Right renal cortex interstitium (tissue), 3 donors: ENCODE measurements at places on chromosomes 1 and 21. TPM values are rescaled to one million over a fixed set of nuclear protein-coding genes. Genes with fewer than 3 reads are reported as not detected.

CFHR3 gene
- 0.28 TPM for polyA plus RNA-seq

DNA sequence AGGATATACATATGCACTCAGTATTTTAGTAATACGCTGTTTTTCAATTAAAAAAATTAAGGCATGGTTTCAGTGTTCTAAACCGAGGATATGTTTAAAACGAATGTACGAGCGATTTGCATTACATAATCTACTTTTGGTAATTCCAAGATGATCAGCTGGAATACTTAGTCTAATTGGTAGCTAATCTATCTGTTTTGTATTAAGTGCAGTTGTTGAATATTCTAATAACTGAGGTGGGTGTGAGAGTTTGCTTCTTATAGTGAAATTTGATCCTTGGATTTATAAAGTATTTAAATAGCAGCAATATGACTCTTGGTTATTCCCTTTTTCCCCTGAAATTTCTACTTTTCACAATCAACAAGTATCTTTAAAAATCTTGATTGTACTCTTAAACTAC, 1.3 kb downstream of the RNF2 start:
- DNase-seq: no peak

KCNE2 gene
- polyA plus RNA-seq: 0.87 TPM

- no peak for DNase-seq
These were observed 29.6 kb downstream of the MATN1 start for GRCh38 chr1:30693822-30694221.

- DNase-seq: no peak
These were observed at the start of gene VANGL1 for GRCh38 chr1:115641762-115642167. Gene VANGL1, plus strand, starts transcription at chr1:115641970. Its CDS starts 9,444 bp downstream, at chr1:115651414.
